Anterior cingulate cortex (tissue), 58 donors: ENCODE measurements at places on chromosomes 12 and 14.
A peak's percentile ranks its signal among the peaks of the same experiment; 100 is the strongest.

- no peak for DNase-seq
Measured at GRCh38 chr14:66396164-66396563, 90.0 kb upstream of the CCDC196 start.

GRCh38 chr14:68853749-68854148, 60.9 kb upstream of the ZFP36L1 start:
- no peak for DNase-seq

DNA sequence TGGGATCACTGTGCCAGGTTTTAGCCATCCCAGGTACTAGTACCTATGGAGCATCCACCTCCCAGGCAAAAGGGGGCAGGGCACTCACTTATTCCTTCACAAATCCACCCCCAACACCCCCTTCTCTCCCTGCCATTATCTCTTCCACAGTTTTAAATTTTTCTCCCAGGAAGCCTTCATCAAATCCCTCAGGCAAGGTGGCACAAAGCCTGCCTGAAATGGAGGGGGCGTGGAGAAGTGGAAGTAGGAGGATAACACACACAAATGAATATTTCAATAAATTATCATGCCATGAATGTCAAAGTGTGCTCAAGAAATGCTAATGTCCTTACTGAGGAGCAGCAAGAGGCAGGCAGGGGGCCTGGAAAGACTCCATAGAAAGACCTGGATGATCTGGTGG, 4.7 kb upstream of the CHST11 start:
- DNase-seq = no peak

GRCh38 chr12:115661112-115661511, 616.4 kb downstream of the MED13L start:
- DNase-seq = no peak

- DNase-seq = no peak
Measured at GRCh38 chr14:51498411-51499227, 153.1 kb upstream of the FRMD6 start.

GRCh38 chr12:13211859-13212664, 15.5 kb downstream of the EMP1 start:
- DNase-seq = peak; percentile 72

GRCh38 chr12:27446436-27446835, at the start of gene SMCO2:
TSS of gene SMCO2 (plus strand) at chr12:27446736. CDS start at chr12:27470632, 23,896 bp downstream.
- DNase-seq = no peak

- peak; percentile 2 for DNase-seq
Measured at GRCh38 chr12:121800694-121801594, 2.9 kb upstream of the SETD1B start.

DNA sequence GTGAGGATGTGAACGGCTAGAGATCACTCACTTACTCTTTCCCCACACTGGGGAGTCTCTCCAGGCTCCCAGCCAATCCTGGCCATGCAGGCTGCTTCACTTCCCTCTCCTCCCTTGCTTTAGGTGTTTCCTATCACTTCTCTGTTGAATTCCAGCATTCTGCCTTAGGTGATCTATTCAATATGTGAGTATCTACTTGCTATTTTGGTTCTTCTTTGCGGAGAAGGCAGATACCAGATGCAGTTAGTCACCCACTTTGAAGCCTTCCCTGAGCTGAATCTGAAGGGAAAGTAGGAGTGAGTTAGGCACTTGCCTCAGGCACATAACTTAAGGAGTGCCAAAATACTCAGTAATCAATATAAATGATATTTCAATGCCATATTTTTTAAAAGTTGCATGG, 36.0 kb upstream of the FAR2 start:
- DNase-seq = no peak
